Esophagus squamous epithelium (tissue), 5 donors: ENCODE measurements at places on chromosomes 3 and 15.

GRCh38 chr15:95353512-95353911 lies 977.0 kb upstream of the NR2F2 start:
- DNase-seq: no peak

DNA sequence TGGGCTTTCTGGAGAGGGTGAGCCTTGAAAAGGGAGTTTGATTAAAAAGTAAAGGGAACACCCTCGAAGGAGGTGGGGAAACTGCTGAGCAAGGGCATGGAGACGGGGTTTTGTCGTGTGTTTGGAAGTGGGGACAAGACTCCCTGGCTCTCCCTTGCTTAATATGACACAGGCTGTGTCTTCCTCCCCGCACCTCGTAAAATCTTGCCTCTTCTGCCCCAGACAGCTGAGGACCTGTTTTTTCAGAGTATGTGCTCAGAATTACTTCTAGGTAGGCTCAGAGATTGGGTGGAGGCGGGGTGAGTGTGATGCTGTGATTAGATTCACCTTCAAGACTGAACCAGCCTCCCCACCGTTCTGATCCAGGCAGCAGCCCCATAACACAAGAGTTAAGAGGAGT lies 244.4 kb upstream of the TLE3 start:
- no peak for DNase-seq

GRCh38 chr3:127744253-127744815 lies 71.6 kb downstream of the ABTB1 start:
- DNase-seq: no peak

GRCh38 chr3:51355891-51356578 lies 29.1 kb upstream of the MANF start:
- DNase-seq: no peak

DNA sequence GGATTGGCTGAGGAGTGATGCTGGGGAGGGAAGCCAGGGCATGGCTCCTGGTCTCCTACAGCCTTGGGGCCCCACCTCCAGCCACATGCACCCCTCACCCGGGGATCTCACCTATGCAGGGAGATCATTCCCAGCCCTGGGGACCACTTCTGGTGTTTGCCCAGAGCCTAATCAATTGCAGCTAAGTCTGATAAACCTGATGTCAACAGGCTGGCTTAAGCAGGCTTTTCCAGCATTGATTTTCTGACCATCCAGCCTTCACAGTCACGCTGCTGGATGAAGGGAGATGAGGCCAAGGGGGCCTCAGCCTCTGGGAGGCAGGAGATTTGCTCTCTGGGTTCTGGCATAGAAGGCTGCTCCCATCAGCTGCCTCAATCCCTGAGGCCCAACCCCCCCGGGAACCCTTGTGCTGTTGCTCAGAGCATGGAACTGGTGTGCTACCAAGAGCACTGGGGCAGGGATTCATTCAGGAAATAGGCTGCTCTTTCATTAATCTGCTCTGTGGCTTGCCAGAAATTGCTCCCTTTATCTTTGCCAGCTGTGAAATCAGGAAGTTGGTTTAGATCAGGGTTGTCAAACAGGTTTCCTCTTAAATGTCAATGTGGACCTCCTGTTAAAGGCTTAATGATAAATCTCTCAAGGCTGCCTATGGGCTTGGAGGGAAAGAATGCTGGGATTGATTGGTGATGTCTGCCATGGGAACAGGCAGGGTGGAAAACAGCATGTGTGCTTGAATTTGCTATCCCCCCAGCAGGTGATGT lies 19.0 kb downstream of the FAM3D start:
- DNase-seq: no peak
